ENCODE measurements at places on chromosomes 16 and 17.
A peak's percentile ranks its signal among the peaks of the same experiment; 100 is the strongest.

GRCh38 chr16:11105038-11105903, 150.7 kb downstream of the SOCS1 start:
- DNase-seq, result no peak

DNA sequence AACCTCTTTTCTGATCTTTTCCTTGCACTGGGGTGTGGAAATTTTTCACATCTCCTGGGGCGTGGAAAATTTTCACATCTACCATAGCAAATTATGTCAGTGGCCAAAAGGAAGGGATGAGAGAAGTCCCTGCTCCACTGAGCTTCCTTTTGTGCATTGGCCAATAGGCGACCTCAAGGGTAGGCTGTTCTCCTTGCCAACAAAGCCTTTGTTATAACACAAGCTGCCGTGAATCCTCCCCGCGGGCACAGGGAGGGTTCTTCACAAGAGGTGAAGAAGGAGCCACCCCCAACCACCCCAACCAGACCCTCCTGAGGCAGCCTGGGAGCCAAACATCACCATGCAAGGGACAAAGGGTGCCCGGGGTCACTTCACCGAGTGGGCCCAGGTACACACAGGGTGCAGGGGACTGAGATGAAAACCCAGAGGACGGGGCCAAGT, 6.5 kb downstream of the SLC5A11 start:
- no peak for DNase-seq

GRCh38 chr16:19607616-19608280, 52.2 kb downstream of the VPS35L start:
- DNase-seq, result no peak

DNA sequence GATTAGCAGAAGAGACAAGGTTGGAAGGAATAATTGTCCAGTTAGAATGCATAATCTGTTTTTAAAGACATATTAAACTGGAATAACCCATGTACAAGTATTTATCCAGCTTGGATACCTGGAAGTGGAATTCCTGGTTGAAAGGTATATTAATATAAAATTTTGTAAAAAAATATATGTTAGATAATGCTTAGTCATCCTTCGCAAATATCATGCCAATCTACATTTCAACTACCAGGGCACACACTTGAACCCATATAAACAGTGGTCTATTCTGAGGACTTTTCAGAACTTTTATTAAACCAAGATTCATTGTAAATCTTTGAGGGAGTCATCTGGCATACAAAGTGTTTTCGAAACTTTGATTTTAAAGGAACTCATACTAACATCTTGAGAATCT, 269.1 kb upstream of the HSBP1 start:
- no peak for DNase-seq

GRCh38 chr17:2055292-2056205, 646 bp downstream of the HIC1 start:
- DNase-seq, result peak; percentile 65

DNA sequence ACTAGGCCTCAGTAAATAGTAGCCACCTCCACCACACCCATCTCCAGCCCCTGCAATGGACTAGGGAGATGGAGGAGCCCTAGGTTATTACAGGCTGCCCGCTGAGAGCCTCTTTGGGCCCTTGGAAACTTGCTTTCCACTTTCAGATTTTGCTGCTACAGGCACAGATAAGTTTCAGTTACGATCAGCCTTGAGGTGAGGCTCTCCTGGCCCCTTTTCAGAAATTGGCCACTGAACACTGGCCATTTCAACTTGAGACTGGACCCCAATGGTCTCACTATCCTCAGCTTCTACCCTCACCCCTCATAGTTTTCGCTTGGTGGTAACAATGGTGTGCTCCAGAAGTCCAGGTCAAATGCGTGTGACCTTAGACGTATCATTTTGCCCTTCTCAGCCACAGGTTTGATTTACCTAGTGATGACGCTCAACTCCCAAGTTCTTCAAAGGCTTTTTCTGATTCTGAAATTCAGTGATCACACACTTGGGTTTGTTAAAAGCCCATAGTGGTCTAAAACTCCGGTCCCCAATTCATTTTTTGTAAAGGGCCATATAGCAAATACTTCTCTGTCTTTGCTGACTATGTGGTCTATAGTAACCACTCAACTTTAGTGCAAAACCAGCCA, 1.0 kb downstream of the PMM2 start:
- no peak for DNase-seq

GRCh38 chr17:3887804-3888203, 5.0 kb downstream of the CAMKK1 start:
- DNase-seq, result no peak

DNA sequence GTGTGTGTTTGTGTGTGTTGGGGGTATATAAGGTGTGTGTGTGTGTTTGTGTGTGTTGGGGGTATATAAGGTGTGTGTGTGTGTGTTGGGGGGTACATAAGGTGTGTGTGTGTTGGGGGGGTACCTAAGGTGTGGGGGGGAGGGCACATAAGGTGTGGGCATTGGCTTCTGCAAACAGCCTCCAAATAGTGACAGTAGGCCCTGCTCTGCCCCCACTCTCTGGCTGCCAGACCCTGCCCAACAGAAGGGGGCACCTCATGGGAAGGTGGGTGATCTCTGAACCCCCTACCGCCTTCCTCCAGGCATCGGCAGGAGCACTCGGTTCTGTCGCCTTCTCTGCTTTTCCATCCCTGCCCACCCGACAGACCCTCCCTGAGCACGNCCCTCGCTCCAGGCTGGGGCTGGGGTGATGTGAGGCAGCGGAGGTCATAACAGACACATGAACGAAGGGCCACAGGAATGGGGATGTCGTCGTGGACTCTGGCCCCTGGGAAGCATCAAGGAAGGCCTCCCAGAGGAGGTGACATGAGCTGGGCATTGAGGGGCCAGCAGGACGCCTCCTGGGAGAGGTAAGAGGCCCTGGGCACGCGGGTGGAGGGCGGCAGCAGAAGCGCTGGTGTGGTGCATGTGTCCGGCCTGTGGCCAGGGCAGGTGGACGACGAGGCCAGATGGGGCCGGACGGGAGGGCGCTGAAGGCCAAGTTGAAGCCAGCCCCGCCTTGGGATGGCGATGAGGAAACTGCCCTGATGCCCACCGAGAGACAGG, 136.6 kb upstream of the RPH3AL start:
- peak; percentile 40 for DNase-seq

DNA sequence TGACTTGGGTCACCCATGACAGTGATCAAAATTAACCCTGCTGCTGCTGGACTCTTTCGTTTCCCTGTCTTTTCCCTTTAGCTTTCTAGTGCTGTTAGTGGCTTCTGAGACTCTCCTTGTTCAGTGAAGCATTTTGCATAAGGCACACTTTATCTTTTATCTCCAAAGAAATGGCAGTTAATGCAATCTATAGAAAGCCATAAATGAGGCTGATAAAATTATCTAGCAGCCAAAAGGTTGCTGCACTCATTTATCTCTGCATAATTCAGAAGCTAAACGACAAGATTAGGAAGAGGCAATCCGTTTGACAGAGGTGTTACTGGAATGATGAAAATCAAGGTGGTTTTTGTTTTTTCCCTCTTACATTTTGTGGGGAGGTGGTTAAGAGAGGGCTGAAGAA, 1109.5 kb upstream of the EEF2KMT start:
- DNase-seq, result no peak

DNA sequence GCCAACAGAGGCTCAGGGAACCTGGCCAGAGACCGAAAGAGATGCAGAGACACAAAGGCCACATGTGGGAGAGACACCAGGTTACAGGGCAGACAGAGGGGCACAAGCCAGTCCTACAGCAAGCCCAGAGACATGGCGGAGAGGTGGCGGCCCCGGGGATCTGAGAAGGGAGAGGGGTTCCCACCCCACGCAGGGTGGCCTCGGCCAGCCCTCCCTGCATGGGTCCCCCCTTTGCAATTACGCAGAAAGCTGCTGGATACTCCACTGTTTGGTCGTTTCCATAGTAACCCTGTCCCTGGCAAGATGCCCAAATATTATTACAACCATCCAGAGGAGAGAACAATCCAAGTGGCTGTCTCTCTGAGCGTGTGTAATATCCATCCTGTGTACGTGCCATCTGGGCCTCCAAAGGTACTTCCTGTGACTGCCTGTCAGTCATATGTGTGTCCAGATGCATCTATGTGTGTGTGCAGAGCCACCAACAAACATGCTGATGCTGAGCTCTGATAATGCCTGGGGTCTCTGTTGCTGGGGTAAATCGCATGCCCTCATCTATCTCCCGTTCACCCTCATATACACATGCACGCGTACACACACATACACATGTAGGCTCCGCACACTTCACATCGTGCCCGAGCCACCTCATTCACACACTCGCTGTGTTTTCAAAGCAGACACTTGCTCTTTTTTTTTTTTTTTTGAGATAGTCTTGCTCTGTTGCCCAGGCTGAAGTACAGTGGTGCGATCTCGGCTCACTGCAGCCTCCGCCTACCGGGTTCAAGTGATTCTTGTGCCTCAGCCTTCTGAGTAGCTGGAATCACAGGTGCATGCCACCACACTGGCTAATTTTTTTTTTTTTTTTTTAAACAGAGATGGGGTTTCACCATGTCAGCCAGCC, 5.5 kb downstream of the PCGF2 start:
- DNase-seq, result no peak

GRCh38 chr17:28397687-28398279, 8.2 kb downstream of the SLC46A1 start:
- DNase-seq, result no peak

Measured in CD8-positive, alpha-beta T cell (primary cell).